Osteoblast (primary cell): ENCODE measurements at places on chromosomes 4 and X.

DNA sequence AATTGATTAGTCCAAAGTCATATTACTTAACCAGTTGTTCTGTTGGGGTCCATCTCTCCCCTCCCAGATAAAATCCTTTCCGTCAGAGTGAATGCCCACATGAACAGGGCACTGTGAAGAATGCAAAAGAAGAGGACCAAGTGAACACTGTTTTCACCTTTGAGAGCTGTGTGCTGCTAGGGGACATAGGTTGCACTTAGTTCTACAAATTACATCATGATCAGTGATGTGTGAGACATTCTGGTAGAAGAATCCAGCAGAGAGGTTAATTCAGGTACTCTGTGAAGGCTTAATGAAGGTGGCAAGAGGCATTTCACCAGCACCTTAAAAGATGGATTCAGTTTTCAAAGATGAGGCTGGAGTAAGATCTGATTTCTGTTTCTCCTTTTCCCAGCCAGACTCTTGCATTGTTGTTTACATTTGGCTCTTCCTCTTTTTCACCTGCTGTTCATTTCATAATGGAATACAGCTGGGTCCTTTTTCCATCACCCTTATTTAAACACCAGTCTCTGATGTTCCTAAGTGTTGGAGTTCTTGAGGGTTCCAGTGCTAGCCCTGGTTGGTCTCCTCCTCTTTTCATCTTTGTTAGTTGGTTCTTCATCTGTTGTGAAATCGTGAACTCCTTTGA lies 10.9 kb downstream of the GAB1 start:
- DNase-seq = no peak

DNA sequence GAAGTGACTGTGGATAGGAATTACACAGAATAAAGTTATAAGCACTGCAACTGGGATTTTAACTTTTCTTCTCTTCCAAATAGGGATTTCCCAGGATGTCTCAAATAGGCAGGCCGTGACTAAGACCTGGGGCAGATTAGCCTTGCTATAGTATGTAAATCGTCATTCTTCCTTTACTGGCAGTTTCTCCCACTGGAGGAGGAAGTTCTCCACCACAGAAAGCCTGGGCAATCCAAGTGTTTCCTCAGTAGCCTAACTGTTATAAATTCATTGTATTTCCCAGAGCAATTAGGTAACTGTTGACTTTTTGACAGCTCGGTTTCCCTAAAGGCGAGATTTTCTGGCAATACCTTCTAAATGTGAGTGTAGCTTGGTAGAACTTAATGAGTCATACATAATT lies at the start of gene TNIP3:
TNIP3 (minus strand) TSS at position 31 of the 400 bp plus-strand sequence. CDS start 196 bp downstream, outside the sequence.
- DNase-seq = no peak

DNA sequence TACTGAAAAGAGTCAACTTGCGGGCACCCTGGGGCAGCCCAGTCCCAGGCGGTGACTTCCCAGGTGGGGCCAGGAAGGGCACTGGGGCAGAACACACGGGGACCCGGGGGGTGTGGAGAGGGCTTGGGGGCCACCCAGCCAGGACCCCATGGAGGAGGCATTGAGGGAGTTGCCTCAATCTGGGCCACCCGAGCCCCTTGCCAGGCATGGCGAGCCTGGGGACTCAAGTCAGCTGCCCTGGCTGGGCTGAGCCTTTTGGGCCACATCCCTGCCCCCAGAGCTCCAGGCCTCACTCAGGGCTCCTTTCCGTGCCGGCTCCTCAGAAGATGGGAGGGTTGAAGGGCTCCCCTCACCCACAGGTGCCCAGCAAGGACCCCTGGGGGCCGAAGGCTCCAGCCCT lies 6.6 kb upstream of the CPLX1 start:
- DNase-seq = peak; percentile 89

GRCh38 chr4:127849505-127850234 lies 31.0 kb upstream of the PLK4 start:
- no peak for DNase-seq

- DNase-seq = no peak
Observed at GRCh38 chr4:21117541-21118180, 417.4 kb downstream of the PACRGL start.

DNA sequence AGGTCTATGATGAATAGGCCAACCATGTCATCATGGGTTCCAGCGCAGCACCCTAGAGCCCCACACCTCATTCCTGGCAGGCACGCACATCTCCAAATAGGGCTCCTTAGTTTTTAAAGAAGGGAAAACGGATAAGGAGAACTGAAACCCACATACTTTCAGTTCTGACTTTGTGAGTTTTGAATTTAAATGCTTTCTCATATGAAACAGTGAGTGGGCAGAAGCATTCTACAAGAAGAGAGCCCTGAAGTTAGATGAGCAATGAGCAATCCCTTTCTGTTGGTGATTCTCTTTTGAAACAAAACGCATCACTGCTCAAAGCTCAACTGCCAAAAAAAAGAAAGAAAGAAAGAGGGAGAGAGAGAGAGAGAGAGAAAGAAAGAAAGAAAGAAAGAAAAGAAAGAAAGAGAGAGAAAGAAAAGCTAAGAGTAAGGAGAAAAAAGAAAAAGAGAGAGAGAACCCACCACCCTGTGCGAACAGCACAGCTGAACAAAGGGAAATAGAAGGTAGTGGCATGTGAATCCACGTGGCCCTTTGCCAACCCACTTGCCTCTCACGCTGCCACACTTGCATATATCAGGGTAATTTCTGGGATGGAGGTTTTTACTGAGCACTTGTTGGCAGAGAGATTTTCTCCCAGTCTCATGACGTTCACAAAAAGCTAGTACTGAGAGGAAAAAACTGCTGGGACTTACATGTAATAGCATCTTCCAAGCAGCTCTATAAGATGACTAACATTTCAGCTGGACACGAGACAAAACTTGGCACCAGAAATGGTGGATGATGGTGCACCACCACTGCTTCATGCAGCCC lies 31.0 kb downstream of the TMSB4X start:
- DNase-seq = peak; percentile 60

- no peak for DNase-seq
Observed at GRCh38 chrX:38438321-38438720, 85.9 kb downstream of the OTC start.

DNA sequence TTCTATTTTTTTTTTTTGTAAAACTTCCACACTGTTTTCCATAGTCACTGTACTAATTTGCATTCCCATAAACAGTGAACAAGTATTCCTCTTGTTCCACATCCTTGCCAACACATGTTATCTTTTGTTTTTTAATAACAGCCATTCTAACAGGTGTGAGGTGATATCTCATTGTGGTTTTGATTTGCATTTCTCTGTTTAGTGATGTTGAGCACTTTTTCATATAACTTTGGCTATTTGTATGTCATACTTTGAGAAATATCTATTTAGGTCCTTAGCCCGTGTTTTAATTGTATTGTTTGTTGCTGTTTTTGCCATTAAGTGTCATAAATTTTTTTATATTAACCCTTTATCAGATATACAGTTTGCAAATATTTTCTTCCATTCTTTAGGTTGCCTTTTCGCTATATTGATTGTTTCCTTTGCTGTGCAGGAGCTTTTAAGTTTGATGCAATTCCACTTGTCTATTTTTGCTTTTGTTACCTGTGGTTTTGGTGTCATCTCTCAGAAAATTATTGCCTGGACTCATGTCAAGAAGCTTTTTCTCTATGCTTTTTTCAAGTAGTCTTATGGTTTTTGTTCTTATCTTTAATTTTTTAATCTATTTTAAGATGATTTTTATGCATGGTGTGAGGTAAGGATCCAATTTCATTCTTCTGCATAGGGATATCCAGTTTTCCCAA lies 27.9 kb upstream of the NDNF start:
- no peak for DNase-seq

GRCh38 chrX:118560489-118560888 lies 64.9 kb downstream of the DOCK11 start:
- DNase-seq = no peak

GRCh38 chrX:15815779-15816437 lies 25.6 kb downstream of the ZRSR2 start:
- DNase-seq = no peak

DNA sequence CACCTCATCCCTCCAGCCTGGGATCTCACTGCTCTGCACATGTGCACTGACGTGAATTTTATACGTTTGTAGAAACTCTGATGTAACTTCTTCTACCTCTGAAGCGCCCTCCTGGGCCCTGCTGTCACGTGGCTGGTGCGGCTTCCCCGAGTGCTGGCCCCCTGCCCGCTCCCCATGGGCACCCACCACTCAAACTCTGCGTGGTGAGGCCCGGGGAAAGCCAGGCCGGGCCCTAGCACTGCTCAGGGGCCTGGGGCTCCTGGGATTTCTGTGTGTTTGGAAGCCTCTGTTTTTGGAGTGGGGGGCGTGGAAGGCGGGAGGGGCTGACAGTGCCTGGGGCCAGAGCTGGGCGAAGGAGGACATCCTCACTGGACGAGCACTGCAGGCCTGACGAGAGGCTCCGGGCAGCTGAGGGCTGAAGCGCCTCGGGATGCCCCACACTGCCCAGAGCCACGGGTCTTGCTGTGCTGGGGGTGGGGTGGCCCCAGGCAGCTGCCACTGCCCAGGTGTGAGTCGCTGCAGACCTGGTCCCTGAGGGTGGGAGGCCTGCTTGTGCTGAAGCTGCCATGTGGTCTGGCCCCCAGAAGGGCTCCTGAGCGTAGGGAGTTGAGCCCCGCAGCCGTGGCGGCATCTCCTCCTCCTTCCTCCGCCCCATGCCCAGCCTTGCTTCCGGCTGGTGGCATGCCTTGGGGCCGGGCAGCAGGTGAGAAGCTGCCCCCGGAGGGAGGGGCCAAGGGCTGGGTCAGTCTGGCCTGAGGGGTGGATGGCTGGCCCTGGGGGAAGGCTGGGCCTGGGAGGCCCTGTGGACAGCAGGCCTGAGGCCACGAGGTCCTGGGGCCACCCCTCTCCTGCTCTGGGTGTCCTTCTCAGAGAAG lies 7.7 kb downstream of the NAT8L start:
- DNase-seq = peak; percentile 84

- DNase-seq = no peak
Observed at GRCh38 chr4:142348613-142349021, 497.5 kb downstream of the INPP4B start.

DNA sequence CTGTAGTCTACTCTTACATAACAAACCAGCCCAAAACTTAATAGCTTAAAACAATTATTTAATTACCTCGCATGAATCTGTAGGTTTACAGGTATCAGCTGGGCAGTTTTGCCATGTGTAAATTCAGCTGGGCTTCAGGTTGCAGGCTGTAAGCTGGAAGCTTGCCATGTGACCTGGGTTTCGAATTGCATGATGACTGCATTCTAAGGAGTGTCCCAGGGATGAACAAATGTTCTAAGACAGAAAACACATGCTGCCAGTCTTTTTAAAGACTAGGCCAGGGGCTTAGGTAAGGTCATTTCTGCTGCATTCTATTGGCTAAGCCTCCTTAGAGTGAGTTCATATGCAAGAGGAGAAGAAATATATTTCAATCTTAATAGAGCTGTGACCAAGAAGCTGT lies 44.8 kb downstream of the GRIA2 start:
- DNase-seq = peak; percentile 10

- no peak for DNase-seq
Observed at GRCh38 chr4:129176864-129177263, 80.9 kb downstream of the C4orf33 start.

GRCh38 chr4:185412412-185412811 lies 13.4 kb downstream of the UFSP2 start:
- DNase-seq = no peak

DNA sequence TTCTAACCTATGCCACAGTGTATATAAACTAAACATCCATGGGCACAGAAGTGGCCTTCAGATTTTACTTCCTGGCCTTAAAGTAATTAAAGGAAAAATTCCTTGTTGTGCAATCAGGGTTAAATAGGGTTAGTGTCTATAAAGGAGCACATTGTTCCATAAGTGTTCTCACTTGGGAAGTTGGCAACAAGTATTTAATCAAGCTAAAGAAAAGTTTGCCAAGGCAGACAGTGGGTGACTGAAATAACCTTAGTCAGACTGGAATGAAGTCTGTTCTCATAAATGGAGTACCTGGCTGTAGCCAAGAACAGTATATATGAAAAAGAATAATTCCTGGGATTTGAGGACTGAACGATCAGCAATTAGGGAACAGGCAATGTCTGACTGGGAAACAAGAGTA lies 213.6 kb downstream of the HTR2C start:
- DNase-seq = no peak

DNA sequence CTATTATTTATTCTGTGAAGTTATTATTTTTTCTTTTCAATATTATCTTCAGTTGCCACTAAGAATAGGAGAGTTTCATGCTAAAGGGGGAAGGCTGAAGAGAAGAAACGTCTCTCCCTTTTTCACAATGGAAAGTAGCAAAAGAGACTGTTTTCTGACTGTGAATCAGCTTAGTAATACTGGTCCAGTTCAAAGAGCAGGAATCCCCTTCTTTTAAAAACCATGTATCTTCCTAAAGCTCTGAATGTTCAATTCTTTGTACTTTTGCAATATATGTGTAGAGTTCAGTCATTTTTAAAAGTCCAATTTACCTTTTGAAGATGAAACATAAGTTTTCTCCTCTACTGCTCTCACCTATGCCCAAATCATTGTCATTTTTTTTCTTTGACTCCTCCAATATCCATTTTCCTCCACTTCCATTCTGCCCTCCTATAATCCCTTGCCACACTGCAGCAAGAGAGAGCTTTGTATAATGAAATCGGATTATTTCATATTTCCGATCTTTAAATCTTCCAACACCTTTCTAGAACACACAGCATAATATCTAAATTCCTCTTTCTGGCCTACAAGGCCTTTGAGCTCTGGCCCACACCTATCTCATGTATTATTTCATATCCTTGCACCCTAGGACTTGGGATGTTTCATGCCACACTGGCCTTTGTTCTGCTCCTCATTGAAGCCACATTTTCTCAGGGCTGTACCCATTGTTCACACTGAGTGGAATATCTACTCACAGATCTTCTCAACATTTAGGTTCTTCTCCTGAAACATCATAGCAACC lies 195.3 kb downstream of the CAMK2D start:
- DNase-seq = no peak

GRCh38 chrX:154800478-154801210 lies 4.6 kb downstream of the MPP1 start:
- no peak for DNase-seq

DNA sequence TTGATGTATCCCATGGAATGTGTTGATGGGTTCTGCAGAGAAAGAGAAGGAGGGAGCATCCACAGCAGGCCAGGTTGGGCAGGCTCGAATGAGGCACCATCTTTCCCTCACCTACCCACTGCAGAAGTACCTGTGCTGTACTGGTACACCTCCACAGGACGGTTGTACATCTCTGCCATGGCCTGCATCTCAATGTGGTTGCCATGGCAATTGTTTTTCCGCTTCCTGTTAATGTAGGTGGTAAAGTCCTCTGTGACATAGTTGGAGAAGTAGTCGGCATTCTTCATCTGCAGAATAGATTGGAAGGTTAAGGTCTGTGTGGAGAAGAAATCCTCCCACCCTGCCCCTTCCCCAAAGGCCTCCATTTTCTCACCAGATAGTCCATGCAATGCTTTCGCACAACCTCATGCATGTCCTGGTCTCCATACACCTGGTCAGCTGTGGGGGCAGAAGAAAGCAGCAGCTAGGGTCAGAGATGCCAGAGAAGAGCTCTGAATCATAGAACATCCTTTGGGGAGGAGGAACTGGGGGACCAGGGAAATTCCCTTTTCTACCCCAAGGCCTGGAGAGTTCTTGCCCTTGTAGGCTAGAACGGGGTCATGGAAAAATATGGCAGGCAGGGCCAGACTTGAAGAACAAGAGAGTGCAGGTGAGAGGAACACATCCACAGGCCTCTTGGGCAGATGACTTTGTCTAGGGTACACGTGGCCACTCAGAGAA lies 15.9 kb upstream of the PIM2 start:
- DNase-seq = no peak

GRCh38 chr4:13470379-13470778 lies 13.8 kb downstream of the RAB28 start:
- DNase-seq = no peak
